ENCODE measurements at places on chromosomes 2 and 18.

GRCh38 chr2:155747531-155747930, 585.0 kb downstream of the NR4A2 start:
- no peak for DNase-seq

GRCh38 chr2:134327367-134327766, 73.5 kb downstream of the MGAT5 start:
- DNase-seq = no peak

GRCh38 chr2:126264625-126265024, 391.3 kb upstream of the GYPC start:
- no peak for DNase-seq

DNA sequence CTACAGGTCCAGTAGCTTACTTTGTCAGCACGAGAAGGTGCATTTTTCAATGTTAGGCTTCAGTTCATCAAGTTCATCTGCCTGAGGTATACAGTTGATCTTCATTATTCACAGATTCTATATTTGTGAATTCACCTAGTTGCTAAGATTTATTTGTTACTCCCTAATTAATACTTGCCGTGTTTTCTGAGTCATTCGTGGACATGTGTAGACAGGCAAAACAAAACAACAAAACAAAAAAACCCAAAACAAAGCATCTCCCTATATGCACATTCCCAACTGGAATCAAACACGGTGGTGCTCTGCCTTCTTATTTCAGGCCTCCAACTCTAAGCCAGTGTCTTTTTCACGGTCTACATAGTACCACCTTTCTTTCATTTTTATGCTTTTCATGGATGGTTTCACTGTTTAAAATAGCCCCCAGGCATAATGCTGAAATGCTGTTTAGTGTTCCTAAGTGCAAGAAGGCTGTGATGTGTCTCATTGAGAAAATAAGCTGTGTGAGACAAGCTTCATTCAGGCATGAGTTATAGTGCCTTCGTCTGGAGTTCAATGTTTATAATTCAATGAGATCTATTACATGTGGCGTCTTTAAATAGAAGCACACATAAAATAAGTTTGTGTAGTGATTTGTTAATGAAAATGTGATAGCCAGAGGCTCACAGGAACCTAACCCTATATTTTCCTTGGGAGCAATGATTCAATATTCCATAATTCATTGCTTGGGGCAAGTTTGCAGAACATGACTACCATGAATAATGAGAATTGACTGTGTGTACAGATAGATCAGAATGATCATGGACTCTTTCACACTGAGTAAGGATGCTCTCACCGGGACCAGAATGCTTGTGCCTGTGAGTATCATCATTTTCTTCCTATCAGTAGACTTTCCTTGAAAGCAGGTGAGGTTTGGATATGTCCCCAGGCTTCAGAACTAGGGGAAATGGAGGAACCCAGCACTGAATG, 24.6 kb downstream of the ITGB6 start:
- no peak for DNase-seq

GRCh38 chr2:12005886-12006681, 259.7 kb downstream of the LPIN1 start:
- no peak for DNase-seq

GRCh38 chr18:53018791-53019190, 678.8 kb downstream of the DCC start:
- DNase-seq = no peak

GRCh38 chr2:212811921-212812320, 273.3 kb upstream of the ERBB4 start:
- DNase-seq = no peak

DNA sequence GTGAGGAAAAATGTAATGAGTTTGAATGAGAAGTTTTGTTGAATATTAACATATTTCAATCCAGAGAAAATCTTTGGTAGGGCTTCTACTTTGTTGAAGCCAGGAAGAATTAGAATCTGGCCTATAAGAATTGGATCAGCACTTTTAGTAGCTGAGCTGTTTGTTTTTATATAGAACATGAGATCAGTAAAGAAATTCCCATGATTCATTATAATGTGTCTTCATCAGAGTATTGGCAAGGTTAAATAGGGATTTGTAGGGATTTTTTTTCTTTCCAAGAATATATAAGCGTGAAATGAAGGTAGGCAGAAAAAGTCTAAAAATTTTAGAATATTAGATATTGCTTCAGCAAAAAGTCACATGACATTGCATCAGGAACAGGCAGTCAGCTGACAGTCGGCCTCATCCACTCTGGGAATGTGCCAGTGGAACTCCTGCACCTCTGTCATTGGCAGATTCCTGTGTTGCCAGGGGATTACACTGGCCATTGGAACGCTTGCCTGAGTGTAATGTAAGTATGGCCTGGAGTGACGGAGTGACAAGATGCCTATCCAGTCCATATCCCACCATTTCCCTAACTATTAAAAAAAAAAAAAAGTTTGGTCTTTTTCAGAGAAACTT, 60.6 kb downstream of the SERTAD2 start:
- DNase-seq = no peak

GRCh38 chr2:45242161-45242741, 233.0 kb upstream of the SIX2 start:
- DNase-seq = no peak

DNA sequence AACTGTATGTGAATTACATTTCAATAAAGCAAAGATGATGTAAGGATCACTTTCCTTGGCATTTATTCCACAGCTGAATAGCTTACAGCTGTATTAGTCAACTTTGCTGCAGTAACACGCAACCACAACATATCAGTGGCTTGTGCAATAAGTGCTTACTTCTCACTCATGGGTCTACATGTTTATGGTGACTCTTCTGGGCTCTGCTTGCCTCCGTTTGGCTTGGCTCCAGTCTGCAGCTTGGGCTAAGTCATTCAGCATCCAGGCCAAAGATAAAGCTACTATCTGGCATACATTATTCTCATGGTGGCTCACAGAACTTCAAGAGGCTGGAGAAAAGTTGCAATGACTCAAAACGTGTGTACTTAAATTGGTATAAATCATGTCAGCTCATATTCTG, 355.0 kb downstream of the RNF144A start:
- DNase-seq = peak; percentile 44

DNA sequence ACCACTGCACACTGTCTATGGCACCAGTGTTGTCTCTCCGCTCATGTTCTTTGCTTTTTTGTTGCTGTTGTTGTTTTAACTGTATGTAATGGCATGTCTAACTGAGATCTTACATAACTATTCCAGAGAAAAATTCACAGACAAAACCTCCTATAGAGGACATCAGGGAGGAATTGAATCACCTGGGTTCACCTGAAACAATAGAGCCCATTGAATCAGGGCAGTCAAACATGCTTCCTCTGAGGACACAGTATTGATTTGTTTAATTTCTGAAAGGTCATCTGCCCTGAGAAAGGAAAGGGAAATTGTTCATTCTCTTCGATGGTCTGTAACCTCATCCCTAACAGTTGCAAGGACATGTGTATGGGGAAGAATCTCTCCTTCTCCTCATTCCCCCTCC, 237.5 kb downstream of the SRBD1 start:
- DNase-seq = no peak

GRCh38 chr2:74537140-74537539, 7.4 kb downstream of the HTRA2 start:
- DNase-seq = no peak

- DNase-seq = no peak
These were observed 12.4 kb downstream of the GALNT5 start for GRCh38 chr2:157269922-157270321.

DNA sequence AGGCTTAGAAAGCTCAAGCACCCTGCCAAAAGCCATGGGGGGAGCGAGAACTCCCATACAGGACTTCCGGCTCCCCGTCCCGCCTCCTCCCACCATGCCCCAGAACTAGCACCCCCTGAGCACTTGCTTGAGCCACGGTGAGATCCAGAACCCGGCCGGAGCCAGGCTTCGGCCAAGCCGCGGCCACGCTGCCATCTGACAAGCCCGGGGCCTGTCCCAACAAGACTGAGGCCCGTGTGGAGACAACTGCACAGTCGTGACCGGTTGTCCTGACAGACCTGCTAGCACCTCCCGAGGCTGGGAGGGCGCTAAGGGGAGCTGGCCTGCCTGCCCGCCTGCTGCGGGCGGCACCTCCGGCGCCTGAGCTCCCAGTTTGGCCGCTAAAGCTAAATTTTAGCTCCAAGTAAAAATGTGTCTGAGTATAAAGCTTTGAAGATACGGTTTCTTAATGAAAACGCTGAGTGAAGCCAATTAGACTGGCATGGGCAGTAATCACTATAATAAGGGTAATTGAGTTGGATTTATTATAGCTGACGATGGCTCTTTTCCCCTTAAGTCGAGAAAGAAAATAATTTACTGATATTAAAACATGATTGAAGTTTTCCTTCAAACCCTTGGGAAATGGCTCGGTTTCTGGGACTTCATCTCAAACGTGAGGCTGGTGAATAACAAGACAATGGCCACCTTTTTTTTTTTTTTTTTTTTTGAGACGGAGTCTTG, 78.3 kb upstream of the ODC1 start:
- no peak for DNase-seq

DNA sequence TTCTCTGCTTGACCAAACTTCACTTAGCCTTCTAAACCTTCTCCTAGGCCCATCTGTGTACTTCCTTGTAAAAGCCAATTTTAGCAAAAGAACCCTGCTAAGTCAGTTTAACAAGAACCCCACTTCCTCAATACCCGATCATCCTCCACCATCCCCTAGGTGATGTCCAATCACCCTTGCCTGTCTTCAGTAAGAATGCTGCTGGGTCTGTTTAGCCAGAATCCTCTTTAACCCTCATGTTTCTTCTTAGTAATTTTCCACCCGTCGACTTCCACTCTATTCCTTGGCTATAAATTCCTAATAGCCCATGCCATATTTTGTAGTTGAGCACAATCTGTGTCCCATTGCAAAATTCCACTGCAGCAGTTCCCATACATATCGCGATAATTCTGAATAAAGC, 780.0 kb upstream of the RAB6C start:
- DNase-seq = no peak

DNA sequence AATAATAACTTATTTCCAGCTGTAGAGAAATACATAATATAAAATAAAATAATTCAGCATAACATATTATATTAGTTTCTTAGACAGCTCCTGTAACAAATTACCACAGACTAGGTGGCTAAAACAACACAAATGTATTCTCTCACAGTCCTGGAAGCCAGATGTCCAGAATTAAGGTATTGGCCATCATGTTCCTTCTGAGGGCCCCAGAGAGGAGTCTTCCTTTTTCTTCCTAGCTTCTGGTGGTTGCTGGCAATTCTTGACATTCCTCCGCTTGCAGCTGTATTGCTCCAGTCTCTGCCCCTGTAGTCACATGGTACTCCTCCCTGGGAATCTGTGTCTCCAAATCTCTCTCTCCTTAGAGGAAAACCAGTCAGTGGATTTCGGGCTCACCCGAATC, 146.8 kb downstream of the RBM43 start:
- no peak for DNase-seq

- DNase-seq = no peak
These were observed 34.2 kb upstream of the MLPH start for GRCh38 chr2:237452861-237453260.

DNA sequence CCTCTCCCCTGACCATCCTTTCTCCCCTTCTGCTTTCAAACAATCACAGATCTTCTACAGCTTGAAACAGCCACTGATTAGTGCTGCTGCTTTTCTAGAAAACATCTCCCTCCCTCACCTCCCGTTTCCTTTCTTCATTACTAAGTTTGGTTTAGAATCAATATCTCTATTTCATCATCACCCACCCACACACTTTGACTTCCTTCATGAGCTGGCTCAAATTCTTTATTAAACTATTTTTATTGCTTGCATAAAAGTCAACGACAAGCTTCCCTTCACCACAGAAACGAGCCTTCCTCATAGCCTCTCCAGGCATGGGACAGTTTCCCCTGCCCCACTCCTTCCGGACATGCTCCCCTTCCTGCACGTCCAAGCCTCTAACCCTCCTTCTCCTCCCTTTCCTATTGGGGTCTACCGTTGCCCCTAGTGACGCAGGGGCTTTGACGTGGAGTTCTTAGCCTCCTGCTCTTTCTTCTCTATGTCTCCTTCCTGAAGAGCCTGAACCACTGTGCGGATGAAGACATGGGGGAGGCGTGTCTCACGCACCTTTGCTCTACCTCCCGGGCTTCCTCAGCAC, 172.0 kb downstream of the AFF3 start:
- no peak for DNase-seq

DNA sequence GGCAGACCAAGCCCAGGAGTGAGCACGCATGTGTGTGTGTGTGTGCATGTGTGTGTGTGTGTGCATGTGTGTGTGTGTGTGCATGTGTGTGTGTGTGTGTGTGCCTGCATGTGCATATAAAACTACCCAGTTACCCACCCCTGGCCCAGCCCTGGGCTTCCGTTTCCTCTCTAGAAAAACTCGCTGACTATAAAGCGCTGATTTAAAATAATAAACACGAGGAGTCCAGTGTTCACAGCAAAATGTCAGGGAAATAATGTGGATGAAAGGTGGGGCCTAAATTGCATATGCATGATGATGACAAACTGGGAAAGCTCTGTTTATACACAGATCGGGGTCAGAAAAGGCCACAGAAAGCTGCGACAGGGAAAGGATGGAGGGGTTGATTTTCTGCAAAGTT, 7.5 kb downstream of the ADCY3 start:
- no peak for DNase-seq

DNA sequence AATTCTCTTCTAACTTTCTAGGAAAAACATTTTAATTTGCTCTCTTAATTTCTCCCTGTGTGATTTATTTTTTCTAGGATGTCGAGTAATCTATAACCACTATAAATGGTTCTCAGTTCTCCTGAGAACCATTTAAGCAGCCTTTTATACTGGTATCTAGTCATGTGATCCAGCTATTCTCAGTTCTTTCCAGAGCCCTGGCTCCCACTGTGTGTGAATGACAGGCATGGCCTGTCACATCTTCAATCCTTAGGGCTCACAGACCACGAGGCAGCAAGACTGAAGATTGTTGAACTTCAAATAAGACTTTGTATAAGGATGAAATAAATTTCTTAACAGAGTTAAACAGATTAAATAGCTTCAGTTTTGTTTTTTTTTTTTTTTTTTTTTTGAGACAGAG, 219.4 kb downstream of the HNMT start:
- no peak for DNase-seq

DNA sequence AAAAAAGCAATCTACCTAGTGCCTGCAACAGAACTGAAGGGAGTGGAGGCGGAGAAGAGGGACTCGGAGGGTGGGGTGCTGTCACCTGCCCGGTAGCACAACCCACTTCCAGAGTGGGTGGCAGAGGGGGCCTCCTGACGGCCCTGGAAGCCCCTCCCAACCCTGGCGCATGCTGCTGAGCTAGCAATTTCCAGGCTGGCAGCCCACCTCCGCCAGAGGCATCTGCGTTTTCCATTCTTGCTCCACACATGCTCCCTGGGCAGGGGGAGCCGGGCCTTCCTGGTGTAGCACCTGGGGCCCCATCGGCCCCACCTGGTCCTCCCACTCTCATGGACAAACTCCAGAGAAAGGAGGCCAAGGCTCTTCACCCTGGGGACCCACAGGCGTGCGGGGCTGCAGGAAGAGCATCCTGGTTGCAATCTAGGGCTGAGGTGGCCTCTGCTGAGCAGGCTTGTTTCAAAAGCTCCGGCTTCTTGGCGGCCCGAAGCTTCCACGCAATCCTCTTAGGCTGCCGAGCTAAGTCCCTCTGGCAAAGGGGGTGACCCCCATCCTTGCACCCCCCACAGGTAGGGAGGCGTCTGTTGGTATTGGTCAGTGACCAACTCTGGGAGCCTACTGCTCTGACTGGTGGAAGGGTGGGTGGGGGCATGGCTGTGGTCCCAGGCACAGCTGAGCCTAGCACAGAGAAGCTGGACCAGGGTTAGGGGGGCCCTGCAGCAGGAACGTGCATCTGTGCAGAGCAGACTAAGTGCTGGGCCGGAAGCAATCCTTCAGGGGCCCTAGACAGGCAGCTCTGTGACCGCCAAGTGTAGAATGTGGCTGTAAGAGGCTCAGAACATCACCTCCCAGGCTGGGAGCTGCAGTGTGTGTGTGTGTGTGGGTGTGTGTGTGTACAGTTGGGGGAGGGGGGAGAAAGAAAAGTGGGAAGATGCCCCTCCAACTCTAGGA, 2.6 kb downstream of the HS6ST1 start:
- DNase-seq = no peak

Data from GM04504 (cell line).